GM04504 (cell line): ENCODE measurements at places on chromosomes 12 and 14.

GRCh38 chr12:75722714-75723200 lies 211.3 kb upstream of the KRR1 start:
- DNase-seq, result peak; percentile 80

GRCh38 chr14:63912286-63912685 lies 59.5 kb downstream of the SYNE2 start:
- DNase-seq, result no peak

GRCh38 chr12:3152892-3153291 lies 75.7 kb downstream of the TSPAN9 start:
- DNase-seq, result no peak

GRCh38 chr12:132277374-132277941 lies 51.9 kb downstream of the GALNT9 start:
- DNase-seq, result no peak

- no peak for DNase-seq
Observed at GRCh38 chr14:37589715-37590427, 5.2 kb downstream of the FOXA1 start.

DNA sequence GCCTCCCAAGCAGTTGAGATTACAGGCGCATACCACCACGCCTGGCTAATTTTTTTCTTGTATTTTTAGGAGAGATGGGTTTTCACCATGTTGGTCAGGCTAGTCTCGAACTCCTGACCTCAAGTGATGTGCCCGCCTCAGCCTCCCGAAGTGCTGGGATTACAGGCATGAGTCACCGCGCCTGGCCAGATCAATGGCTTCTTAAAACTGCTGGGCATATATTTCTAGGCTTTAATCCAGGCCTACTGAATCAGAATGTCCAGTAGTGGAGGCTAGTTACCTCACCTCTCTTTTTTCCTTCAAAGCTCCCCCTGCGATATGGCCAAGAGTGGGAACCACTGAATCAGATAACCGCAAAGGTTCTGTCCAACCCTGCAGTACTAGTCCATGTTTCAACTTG lies 17.1 kb downstream of the POU6F1 start:
- DNase-seq, result no peak

DNA sequence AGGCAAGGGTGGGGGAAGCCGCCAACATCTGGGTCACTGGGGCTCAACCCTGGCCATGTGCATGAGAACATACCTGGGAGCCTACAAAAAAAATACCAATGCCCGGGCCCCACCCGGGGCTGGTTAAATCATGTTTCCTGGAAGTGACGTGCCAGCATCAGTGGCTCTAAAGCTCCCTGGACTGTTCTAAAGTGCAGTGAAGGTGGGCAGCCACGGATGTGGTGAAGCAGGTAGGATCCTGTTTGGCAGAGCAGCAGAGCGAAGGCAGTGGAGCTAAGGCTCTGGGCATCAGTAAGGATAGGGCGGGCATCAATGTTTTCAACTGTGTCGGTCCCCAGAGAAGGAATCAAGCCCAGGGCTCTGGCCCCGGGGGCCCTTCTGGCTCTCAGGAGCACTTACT lies 525 bp upstream of the GPR68 start:
- no peak for DNase-seq

GRCh38 chr14:69625299-69626131 lies 14.1 kb downstream of the SUSD6 start:
- DNase-seq, result no peak

DNA sequence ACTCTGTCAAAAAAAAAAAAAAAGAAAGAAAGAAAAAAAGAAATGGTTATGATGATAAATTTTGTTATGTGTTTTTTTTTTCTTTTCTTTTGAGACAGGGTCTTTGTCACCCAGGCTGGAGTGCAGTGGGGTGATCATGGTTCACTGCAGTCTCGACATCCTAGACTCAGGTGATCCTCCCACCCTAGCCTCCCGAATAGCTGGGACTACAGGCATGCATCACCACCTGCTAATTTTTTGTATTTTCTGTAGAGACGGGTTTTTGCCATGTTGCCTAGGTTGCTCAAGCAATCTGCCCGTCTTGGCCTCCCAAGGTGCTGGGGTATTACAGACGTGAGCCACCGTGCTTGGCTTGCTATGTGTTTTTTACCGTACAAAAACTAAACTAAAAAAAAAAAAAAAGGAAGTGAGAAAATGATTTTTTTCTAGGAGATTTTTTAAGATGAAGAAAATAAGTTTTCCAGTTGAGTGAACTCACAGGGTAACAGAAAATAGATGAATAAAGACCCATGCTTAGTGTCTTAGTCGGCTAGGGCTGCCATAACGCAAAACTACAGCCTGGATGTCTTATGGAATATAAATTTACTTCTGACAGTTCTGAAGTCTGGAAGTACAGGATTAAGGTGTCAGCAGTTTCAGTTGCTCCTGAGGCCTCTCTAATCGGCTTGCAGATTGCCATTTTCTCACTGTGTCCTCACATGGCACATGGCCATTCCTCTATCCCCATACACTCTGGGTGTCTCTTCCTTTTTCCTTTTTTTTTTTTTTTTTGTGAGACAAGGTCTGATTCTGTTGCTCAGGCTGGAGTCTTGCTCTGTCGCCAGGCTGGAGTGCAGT lies 13.2 kb upstream of the APOF start:
- no peak for DNase-seq

- peak; percentile 13 for DNase-seq
Observed at GRCh38 chr12:120944645-120945217, 33.6 kb upstream of the HNF1A start.

DNA sequence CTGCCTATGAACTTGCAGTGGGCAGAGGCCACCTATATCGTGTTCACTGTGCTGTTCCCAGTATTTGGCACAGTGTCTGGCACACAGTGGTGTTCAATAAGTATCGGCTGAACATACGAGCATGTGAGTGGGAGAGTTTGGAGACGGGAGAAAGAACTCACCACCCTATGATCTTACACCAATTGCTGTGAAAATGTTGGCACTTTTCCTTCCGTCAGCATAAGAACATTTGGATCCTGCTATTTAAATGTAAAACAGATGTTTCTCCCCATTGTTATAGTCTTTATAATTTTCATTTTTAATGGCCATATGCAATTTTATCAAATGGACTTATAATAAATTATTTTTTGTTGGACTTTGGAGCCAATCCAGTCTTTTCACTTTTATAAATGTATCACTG lies 144.4 kb downstream of the EFCAB11 start:
- no peak for DNase-seq

DNA sequence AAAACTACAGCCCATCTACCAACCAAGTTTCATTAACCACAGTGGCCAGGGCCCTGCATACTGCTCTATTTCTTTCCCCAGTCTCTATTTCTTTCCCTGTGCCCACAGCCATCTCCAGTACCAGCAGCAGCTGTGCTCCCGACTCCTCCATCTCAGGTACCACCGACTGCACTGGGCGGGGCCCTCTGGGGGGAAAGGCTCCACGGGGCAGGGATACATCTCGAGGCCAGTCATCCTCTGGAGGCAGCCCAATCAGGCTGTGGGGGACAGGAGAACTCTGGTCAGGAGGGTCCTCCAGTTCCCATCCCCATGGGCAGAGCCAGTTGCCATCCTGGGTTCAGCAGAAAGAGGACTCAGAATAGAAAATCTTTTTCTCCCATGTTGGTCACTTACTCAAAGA lies 3.0 kb downstream of the CDK4 start:
- DNase-seq, result no peak

DNA sequence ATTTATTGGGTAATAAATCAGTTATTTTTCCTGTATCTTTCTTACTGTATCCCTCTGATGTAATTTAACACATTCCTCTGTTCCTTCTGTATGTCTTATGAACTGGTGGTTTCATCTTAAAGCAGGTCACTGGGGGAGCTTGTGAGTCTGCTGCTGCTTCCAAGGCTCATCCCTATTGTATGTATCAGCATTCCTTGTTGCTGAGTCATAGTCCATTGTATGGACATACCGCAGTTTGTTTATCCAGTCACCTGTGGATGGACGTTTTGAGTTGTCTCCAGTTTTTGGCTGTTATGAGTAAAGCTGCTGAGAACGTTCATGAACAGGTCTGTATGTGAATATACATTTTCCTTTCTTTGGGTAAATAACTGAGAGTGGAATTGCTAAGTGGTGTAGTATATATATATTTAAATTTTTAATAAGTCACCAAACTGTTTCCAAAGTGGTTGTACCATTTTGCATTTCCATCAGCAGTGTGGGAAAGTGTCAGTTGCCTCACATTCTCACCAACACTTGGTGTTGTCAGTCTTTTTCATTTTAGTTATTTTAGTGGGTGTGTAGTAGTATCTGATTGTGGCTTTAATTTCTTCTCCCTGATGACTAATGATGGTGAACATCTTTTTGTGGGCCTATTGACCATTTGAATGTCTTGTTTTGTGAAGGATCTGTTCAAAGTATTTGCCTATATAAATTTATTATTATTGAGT lies 82.7 kb downstream of the BEGAIN start:
- no peak for DNase-seq

DNA sequence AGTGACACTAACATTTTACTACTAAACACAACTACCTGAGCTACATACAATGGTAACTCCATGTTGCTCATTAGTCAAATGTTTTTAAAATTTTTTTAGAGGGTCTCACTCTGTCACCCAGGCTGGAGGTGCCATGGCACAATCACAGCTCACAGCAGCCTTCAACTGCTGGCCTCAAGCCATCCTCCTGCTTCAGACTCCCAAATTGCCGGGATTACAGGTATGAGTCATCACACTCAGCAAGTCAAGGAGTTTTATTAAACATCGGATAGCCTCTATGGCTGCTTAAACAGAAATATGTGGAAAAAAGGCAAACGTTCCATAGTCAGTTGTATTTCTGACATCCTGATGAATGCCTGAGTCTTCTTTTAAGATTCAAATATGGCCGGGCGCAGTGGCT lies 11.1 kb upstream of the NPFF start:
- DNase-seq, result no peak

DNA sequence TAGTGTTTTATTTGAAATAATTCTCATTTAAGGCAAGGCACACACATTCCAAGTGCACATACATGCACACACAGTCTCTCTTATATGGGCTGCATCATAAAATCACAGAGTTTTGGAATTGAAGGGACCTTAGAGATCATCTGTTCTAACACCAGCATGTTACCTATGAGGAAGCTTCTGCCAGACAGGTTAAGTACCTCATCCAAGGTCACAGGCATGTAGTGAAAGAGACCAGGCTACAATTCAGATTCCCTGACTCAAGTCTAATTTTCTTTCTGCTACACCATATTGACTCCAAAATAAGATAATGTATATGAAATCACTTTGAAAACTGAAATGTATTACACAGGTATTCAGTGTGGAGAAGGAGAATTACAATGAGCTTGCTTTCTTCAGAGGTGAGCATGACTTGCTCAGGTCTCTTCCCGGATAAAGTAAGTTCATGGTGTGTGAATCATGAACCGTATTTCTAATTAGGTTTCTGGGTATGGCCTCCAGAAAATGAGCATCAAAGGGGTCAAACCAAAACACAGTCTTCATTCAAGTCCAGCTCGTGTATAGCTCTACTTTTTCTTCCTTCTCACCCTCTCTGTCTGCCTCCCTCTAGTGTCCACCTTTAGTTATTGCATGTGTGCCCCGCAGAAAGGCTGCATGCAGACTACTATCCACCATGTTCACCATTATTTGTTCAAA lies 411.9 kb downstream of the FUT8 start:
- DNase-seq, result peak; percentile 29

- DNase-seq, result no peak
Observed at GRCh38 chr12:88518863-88519403, 61.3 kb downstream of the KITLG start.

- DNase-seq, result no peak
Observed at GRCh38 chr14:72524295-72524629, 369.6 kb downstream of the DPF3 start.

DNA sequence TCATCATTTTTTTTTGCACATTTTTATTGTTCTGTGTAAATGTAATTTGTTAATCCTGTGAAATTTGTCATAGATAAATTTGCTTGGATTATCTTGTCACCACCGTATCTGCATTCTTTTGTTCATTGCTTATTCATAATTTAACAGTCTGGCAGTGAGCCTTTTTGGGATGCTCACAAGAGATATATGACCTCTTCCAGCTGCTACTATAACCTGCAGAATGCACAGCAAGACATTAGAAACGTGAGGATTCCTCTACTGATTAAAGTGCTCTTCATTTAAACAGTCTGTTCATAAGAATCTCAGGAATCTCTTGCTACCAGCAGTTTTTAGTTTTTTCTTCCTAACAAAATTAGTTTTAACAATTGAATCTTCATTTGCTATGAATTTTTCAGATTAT lies 9.1 kb downstream of the NPAS3 start:
- no peak for DNase-seq
